Astrocyte of the spinal cord (primary cell): ENCODE measurements at places on chromosomes 3 and 15.

DNA sequence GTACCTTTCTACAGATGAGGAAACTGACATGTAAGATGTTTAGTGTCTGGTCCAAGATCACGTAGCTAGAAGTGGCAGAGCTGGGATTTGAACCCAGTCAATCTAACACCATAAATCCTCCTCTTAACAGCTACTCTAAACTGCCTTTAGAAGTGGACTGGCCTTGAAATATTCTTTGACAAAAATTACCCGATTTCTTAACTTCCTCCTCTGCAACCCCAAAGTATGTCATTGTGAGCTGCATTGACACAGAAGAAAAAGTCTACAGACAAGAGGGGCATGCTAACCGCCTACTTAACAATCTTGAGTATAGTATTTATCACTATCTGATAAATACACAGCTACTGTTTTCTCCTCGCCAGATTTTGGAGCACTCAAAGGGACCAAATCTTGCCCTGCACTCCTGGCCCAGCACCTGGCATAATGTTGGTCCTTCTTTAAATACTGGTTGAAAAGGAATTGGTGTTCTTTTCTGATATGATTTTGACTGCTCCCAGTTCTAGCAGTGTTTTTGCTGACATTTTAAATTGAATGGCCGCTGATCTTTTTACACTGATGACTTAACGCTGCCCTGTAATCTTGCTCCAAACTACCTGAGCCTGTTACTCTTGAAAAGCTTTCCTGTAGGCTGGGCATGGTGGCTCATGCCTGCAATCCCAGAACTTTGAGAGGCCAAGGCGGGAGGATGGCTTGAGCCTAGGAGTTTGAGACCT, 36.9 kb downstream of the ITPR1 start:
- DNase-seq = no peak

GRCh38 chr3:151306168-151306810, 10.3 kb downstream of the GPR87 start:
- no peak for DNase-seq

DNA sequence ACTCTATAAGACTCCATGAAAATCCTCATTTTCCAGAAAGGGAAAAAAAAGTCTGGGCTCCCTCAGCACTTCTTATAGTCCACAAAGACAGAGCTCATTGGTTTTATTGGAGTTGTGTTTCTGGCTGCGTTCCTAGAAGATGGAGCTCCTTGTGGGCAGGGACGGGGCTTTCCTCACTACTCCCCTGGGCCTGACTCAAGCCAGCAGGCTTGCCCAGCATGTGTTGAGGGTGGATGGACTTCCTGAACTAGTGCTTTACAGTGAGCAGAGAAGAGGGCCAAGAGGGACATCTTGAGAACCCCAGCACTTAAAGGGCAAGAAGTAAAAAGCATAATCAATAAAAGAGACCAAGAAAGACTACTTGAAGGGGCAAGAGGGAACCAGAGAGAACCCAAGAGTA, 43.2 kb upstream of the EPHB1 start:
- no peak for DNase-seq

DNA sequence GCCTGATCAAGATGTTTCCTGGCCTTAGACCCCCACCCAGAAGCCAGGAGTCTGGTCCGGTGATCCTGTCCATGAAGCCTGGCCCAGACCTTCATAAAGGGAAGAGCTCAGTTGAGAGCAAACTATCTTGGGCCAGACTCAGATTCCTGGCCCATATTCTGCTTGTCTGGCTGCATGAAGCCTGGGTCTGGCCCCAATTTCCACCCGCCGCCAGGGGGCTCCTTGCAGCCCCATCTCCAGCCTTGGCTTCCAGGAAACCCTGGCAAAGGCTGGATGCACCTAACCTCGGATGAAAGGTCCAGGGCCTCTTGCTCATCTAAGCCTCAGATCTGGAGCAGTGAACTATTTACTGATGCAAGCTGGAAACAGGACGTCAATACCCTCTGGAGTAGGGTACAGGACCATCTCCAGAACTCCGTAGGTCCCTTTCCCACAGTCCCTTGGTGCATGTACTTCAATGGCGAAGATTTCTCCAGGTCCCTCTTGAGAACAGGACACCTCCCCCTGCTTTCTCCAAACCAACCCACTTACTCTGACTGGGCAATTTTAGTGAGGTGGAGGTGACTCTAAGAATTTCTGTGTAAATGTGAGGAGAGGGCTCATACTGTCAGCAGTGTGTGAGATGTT, 5.6 kb downstream of the FOXL2 start:
- DNase-seq = peak; percentile 36

DNA sequence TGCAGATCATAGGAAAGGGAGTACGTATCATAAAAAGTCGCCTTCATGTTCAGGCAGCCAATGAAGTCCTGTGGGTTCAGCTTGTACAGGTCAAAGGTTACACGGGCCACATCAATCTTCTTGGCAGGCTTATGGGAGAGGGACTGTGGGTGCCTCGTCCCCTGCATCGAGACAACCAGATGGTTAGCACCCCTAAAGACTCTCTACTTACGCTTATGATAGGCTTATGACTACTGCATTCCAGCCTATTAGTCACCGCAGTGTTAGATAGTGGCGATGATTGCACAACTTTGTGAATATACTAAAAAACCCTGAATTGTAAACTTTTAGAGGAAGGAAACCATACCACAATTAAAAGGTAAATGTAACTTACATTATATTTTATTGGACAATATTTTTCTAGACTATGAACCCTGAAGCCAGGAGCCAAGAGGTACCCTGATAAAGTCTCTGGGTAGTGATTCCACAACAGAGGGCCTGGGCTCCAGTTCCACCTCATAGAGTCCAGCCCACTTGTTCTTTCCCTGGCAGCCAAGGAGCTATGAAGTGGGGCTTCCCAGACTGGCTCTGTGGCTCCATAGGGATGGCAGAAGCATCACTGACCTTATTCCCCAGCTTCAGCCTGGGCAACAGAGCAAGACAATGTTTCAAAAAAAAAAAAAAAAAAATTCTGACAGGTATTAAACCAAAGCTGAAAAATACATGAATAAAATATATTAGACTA, 2.5 kb upstream of the FANCD2 start:
- DNase-seq = peak; percentile 75

GRCh38 chr15:42274702-42274989, 1.4 kb upstream of the TMEM87A start:
- no peak for DNase-seq
